Midbrain (tissue), 1 donor: ENCODE measurements at places on chromosomes 2 and 18.

DNA sequence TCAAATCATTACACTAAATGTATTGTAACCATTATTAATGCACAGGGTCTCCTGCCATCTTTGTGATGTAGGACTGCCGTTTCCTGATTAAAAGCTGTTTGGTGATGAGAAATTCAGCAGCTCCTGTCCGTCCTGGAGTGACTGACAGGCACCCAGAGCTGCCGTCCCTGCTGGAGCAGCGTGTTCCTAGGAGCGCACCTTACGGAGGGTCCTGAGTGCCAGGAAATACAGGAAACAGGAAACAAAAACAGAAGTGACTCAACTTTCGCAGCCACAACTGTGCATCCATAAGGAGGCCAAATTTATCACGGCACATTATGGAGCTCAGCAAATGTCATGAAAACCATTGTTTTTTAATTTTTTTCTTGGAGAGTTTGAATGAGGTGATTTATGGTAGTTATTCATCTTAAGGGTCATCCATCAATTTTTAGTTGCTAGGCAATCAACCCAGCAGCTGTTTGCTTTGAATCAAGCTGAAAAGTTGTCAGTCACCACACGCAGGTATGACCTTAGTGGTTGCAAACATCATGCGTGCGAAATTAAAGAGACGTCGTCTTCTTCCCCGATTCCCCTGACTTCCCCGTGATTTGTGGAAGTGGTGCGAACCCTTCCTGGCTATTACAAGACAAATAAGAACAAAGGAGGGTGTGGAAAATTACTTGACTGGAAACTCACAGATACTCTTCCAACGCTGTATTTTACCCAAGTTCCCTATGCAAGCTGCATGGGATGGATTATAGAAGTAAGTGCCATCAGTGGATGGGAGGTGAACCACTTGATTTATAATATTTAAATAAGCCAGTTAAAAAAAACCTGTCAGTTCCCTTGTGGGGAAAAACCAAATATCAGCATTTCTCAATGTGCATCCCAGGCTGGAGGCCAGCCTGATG is 19.8 kb downstream of the TSHZ1 start:
- DNase-seq = no peak

GRCh38 chr2:238097201-238097987 is 2.7 kb upstream of the ESPNL start:
- DNase-seq = no peak

DNA sequence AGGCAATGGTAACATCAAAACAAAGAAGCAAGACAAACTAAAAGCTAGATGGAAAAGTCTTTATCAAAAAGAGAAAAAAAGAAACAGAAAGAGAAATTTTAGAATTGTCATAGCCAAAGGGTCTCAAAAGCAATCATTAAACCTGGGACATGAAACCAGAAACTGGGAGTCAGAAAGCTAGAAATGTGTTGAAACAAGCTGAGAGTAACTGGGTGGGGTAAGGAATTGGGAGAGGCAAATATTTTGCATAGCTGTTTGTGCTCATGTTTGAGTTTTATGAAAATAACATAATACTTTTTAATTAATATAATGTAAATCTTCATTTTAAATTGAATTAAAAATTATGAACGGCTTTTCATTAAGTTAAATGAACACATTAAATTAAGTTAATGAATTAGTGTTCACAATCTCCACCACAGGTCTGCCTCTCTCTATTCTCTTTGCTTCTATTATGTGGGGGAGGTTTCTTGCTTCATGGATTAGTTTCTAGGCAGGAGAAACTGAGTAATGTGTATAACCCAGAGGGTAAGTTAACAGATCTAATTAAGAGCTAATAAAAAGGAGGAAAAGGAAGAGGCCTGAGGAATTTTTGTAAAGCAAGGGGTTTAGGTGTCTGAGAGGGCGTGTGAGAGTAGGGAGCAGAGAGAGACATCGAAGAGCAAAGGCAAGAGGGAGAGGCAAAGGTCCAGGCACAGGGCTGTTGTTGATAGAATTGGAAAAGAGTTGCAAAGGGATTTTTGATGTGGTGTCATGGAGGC is 20.0 kb upstream of the SERPINB2 start:
- no peak for DNase-seq

- DNase-seq = no peak
Observed at GRCh38 chr2:31109633-31110192, 28.5 kb downstream of the GALNT14 start.

DNA sequence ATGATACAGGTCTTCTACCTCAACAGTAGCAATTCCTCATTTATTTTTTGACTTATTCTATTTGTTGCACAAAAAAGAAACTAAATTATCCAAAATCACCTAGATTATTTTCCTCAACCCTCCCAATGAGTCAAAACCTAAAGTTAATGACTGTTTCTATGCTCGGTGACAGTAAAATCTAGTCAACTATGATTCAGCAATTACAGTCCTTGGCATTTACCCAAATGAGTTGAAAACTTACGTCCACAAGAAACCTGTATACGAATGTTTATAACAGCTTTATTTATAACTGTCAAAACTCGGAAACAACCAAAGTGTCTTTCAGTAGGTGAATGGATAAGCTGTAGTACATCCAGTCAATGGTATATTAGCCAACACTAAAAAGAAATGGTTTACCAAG is 439.3 kb downstream of the CBLN2 start:
- no peak for DNase-seq

- DNase-seq = no peak
Observed at GRCh38 chr2:197359859-197360258, 49.3 kb upstream of the ANKRD44 start.

GRCh38 chr2:23688486-23689130 is 238.3 kb downstream of the ATAD2B start:
- no peak for DNase-seq

DNA sequence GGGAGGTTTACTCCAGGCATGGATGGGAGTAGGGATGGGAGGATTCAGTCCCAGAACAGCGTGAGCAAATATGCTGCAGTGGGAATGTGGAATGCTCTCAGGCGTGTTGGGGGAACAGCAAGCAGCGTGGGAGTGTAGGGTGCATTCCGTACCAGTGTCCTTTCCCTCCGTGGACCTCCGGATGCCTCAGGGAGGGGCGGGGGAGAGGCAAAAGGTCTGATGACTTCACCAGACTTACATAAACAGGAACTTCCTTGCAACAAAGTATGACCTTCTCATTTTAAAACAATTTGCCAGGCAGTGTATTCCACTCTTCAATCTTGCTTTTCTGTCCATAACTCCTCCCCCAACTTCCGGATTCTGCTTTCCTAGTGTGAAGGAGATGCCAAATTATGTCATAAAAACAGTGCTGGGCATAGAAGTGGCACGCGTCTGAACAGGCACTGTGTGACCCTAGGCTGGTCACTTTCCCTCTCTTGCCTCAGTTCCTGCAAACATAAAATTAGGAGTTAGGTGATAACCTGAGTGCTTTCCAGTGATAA is 36.9 kb downstream of the RPL37A start:
- no peak for DNase-seq

DNA sequence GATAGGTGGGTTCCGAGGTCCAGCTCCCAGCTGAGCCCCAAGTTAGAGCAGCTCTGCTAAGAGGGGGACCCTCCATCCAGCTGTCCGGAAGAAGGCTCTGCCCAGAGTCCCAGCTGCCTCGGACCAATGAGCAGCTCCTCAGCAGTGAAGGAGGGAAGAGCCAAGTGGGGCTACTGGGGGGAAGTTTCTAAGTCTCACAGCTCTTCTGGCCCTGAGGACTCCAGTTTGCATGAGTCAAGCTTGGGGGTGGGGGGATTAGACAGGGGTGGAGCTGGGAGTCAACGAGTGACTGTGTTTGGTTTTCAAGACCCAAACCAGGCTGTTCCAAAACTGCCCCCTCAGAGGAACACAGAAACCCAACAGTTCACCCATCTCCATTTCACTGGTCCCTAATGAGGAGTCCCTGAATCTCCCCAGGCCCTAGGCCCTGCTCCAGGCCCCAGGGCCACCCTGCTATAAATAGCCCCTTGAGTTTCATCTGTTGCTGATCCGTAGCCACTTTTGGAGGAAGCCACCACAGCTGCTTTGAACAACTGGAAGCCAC is 100.9 kb downstream of the TNS1 start:
- DNase-seq = no peak

DNA sequence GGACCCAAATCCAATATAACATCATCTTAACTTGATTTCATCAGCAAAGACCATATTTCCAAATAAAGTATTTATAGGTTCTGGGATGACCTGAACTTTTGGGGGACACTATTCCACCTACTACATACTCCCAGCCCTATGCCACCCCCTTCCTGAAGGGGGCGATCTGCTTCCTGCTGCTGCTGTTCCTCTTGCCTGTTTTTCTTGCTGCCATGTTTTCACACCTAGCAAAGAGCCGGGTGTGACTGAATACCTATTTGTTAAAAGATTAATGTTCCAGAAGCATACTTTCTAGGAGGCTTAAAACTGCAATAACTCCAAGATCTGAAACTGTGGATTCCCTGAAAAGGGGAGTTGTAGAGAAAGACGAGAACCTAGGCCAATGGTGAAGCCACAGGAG is 89.7 kb downstream of the ICOS start:
- DNase-seq = no peak

DNA sequence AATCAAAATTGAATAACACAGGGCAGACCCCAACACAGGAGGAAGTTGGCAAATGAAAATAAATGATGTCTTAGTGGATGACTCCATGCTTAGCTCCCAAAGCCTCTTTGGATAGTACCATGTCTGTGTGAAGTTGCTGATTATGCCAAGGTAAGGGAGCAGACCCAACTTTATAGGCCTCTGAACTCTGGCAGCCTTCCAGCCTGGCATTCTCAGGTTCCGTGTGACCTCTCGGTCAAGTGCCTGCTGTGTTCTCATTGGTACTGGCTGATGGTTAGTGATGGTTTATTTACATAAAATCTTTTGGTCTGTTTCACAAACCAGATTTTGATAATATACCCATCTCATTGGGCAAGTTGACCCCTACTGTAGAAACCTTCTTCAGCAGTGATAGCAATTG is 112.2 kb upstream of the TTC39C start:
- DNase-seq = no peak

GRCh38 chr2:127859712-127860085 is 1.7 kb upstream of the POLR2D start:
- no peak for DNase-seq

DNA sequence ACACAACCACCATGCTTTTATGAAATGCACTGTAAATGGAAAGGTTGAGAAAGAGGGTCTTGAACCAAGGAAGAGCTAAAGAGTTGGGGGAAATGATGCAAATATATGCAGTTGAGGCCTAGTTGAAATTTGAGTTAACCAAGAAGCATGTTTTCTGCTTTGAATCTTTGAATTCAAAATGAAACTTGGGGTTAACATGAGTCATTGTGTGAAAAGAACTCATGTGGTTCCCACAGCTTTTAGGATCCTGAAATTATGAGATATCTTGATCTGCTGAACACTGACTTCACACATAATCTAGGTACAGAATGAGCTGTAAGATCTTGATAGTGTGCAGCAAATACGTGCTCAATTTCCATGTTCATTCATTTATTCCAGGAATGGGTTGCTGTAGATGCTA is 422.9 kb upstream of the TRIB2 start:
- DNase-seq = no peak
